ENCODE measurements at places on chromosomes 12 and 14. TPM values are rescaled to one million over a fixed set of nuclear protein-coding genes. Genes with fewer than 3 reads are reported as not detected.

DNA sequence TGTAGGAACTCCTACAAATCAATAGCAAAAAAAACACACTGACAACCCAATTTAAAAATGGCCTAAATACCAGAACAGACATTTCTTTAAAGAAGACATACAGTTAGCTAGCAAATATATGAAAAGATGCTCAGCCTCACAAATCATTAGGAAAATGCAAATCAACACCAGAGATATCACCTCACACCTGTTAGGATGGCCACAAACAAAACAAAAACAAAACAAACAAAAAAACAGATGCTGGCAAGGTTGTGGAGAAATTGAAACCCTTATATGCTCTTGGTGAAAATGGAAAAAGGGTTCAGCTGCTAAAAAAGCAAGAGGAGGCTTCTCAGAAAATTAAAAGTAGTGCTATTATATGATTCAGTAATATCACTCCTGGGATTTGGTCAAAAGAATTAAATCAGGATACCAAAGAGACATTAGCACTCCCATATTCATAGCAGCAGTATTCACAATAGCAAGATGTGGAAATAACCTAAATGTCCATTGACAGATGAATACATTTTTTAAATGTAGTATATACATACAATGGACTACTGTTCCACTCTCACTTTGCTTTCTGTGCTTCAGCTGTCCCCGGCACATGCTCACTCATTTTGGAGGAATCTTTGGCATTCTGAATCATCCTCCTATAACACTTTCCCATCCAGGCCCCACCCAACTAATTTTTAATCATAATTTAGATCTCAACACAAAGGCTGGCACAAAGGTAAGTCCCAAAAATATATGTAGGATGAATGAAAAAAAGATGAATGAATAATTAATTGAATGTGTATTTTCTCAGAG, 99.1 kb downstream of the SYT1 start:
- H3K4me1 ChIP-seq: no peaks in the 10 kb centered on the region
- no peak for DNase-seq
- no peaks in the 10 kb centered on the region for H3K27me3 ChIP-seq
- H3K4me3 ChIP-seq: no peak overlapping the region
- H3K36me3 ChIP-seq: no peaks in the 10 kb centered on the region
- no peak overlapping the region for H3K27ac ChIP-seq

DNA sequence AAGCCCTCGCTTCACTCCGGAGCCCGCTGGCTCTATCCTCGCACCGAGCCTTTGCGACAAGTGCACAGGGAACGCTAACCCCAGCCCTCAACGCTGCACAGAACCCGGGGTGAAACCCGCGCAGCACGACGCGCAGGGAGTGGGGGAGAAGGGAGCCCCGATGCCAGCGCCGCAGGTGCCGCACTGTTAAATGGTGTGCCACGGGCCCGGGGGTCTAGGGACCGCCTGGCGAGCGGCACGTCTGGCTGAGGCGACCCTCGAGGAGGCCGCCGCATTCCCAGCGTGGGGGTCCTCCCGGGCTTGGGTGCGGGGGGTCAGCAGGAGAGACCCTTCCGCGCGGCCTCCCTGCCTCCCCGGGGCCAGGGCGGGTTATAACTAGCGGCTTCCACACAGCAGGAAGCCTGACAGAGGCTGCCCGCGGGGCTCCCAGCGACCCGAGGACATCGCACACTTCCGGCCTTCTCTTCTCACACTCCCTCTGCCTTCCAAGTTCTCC, 23.8 kb upstream of the LRTM2 start:
- H3K4me1 ChIP-seq: peaks cover 20% of the 10 kb centered on the region
- H3K27ac ChIP-seq: peak overlapping the region; percentile 15
- peaks cover 4% of the 10 kb centered on the region for H3K27me3 ChIP-seq
- peak overlapping the region; percentile 72 for H3K4me3 ChIP-seq
- DNase-seq: peak; percentile 90

CIROP gene
- not detected for total RNA-seq

DNA sequence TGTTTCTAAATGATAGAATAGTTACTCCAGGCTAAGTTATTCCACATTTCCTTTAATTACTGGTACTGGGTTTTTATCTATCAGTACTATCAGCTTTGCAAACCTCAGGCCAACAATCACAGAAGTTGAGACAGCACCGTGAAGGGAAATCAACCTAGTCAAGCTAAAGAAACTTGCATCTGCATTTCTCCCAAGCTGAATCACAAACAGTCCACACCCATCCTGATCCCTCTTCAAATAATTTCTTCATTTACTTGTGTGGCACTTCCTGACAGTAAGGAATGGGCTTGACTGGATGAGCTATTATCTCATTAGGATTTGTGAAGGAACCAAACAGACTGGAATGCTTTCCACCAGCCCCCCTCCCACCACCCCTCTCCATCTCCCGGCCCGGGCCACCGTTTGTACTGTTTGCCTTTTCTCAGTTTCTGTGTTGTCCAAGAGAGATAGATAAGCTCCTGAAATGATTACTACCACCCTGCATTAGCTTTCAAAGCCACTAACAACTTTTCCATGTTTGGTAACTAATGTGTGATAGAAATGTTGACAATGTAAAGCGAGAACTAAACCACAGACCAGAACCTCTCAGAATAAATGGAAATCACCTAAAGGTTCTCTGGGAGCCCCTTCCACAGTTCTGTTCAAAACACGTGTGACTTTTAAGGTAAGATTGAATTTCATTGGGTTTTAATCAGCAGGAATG, 236.3 kb downstream of the SLC25A21 start:
- no peak for DNase-seq
- no peak overlapping the region for H3K27ac ChIP-seq
- no peak overlapping the region for H3K4me3 ChIP-seq
- H3K36me3 ChIP-seq: no peaks in the 10 kb centered on the region
- no peaks in the 10 kb centered on the region for H3K4me1 ChIP-seq

- no peaks in the 10 kb centered on the region for H3K36me3 ChIP-seq
- peak; percentile 87 for DNase-seq
- peak overlapping the region; percentile 88 for H3K27ac ChIP-seq
- H3K4me3 ChIP-seq: peak overlapping the region; percentile 89
- peaks cover 18% of the 10 kb centered on the region for H3K4me1 ChIP-seq
- no peaks in the 10 kb centered on the region for H3K27me3 ChIP-seq
These were observed 8.4 kb upstream of the SIX1 start for GRCh38 chr14:60657456-60658210.

DNA sequence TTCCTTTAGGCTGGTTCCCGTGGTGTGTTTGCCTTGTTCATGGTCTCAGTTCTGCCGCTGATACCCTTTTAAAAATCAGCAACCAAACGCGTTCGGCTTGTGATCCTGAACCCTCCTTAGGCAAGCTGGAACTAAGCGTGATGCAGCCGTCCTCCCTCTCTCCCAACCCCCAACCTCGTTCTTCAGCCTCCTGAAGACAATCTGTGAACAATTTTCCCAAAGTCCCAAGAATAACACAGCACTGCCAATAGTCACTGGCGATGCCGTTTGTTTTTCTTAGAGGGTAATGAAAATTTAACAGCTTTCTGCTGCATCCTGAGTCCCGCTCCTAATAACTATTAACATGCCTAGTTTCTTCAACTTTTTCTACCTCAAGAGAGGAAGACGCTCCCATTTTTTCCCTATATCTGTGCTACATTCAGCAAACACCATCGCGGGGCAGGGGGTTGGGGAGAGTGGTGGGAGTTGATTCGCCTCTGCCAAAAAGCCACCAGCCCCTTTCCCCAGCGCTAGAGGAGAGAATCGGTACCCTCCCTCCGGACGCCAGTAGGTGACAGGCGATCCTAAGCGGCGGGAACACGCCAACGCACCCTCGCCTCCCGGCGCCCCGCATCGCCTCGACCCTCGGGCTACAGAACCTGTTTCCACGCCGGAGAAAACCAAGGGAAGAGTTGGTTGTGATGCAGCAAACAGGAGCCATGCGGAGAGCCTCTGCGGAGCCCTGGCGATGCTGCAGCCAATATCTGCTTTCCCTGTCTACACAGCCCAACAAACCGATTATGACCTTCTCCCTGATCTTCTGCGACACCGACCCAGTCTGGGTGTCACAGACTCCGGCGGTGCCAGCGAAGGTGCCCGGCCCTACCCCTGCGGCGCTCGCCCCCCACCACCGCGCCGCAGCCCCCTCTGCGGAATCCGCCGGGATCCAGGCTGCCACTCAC, 752 bp downstream of the PRICKLE1 start:
- peak overlapping the region; percentile 93 for H3K4me3 ChIP-seq
- peak; percentile 65 for DNase-seq
- peaks cover 11% of the 10 kb centered on the region for H3K27me3 ChIP-seq
- H3K27ac ChIP-seq: peak overlapping the region; percentile 62
- peaks cover 41% of the 10 kb centered on the region for H3K4me1 ChIP-seq
- H3K36me3 ChIP-seq: peaks cover 8% of the 10 kb centered on the region

DNA sequence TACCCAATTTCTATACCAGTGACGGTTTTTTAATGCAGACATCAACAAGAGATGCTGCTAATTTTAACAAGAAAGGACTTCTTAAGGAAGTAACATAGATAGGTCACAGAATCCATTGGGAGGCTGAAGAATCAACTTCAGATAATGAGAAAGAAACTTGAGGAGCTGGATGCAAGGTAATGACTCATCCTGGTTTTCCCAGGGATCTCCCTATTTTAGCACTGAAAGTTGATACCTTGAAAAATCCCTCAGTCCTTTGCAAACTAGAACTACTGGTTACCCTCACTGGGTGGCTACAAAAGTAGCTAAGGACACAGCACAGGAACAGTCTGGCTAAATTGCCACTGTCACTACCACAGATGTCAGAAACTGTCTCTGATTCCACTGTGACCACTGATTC, 561.9 kb downstream of the FLRT2 start:
- H3K4me1 ChIP-seq: no peaks in the 10 kb centered on the region
- no peak for DNase-seq
- no peaks in the 10 kb centered on the region for H3K27me3 ChIP-seq
- no peaks in the 10 kb centered on the region for H3K36me3 ChIP-seq
- no peak overlapping the region for H3K4me3 ChIP-seq

- no peaks in the 10 kb centered on the region for H3K36me3 ChIP-seq
- H3K4me1 ChIP-seq: no peaks in the 10 kb centered on the region
- H3K4me3 ChIP-seq: no peak overlapping the region
- no peak overlapping the region for H3K27ac ChIP-seq
- peaks cover 15% of the 10 kb centered on the region for H3K27me3 ChIP-seq
These were observed 24.8 kb upstream of the FKBP4 start for GRCh38 chr12:2769866-2770533.

DNA sequence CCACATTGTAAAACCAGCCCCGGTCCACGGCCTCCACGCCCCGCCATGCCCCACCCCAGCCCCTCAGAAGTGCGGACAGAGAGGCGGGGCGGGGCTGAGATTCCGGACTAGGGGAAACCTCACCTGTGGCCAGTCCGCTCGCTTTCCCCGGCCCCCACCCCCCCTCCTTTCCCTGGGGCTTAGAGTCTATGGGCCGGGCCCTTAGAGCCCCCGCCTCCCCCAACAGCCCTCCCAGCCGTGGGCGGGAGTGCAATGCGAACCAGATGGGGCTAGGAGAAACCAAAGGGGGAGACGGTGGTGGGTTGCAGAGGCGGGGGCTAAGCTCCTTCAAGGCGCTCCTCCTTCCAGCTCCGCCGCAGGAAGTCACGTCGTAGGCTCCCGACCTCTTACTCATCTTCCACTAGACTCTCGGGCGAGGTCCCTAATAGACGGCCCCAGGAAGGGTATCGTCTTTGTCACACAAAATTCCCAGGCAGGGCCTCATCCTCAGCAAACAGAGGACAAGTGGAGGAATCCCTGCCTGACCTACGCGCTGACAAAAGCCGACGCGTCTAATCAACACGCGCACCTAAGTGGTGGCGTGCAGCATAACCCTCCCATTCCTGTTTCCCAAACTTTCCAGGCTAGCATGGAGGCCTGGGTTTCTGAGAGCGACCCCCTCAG, 1.1 kb upstream of the NAB2 start:
- peak overlapping the region; percentile 86 for H3K4me3 ChIP-seq
- H3K4me1 ChIP-seq: peaks cover 44% of the 10 kb centered on the region
- peak; percentile 94 for DNase-seq
- H3K27me3 ChIP-seq: no peaks in the 10 kb centered on the region
- H3K27ac ChIP-seq: peak overlapping the region; percentile 99

SELPLG gene
- total RNA-seq: 1.1 TPM

DNA sequence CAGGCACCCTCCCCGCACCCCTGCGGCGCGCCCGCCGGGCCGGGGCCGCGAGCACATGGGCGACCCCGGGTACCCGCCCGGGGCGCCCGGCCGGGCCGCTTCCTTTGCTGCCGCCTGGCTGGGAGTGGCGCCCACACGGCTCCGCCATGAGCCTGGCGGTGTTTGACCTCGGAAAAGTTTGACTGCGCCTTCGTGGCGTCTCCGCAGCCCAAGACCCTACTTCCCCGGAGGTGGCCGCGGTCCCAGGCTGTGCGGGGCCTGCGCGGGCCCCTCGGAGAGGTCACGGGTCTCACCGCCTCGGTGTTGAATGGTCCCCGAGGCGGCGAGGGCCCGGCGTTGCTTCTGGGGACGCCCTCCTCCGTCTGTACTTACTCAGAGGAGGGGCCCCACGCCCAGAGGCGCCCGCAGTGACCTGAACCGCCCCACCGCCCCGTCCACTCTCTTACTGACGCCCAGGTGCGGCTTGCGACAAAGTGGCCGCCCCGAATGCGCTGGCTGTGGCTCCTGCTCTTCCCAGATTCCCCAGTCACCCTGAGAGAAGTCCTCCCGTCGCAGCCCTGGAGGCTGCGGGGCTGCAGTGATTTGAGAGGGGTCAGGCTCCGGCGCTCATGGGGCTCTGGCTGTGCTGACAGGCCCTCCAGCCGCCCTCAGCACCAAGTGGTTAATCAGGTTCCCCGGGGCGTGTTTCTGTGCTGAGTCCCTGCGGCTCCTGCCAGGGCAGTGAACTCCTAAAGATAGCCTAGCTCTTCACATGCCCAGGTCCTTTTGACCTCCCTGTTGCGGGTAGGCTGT, 5.8 kb downstream of the KMT5A start:
- H3K4me3 ChIP-seq: peak overlapping the region; percentile 77
- H3K27me3 ChIP-seq: no peaks in the 10 kb centered on the region
- H3K36me3 ChIP-seq: peaks cover 36% of the 10 kb centered on the region
- peaks cover 27% of the 10 kb centered on the region for H3K4me1 ChIP-seq
- H3K27ac ChIP-seq: peak overlapping the region; percentile 4

FAM90A1 gene
- total RNA-seq: not detected

CHGA gene
- total RNA-seq: not detected

GRCh38 chr12:84507956-84508850, 404.4 kb downstream of the SLC6A15 start:
- no peaks in the 10 kb centered on the region for H3K36me3 ChIP-seq
- no peaks in the 10 kb centered on the region for H3K4me1 ChIP-seq
- DNase-seq: peak; percentile 31
- H3K27ac ChIP-seq: no peak overlapping the region
- no peak overlapping the region for H3K4me3 ChIP-seq

MSRB3 gene
- 81.0 TPM for total RNA-seq

AGAP2 gene
- 0.72 TPM for total RNA-seq

TBX5 gene
- not detected for total RNA-seq

NANOG gene
- total RNA-seq: under 0.01 TPM

Measured in osteoblast (primary cell).